BJ (cell line): ENCODE measurements at places on chromosomes 4 and X.
A peak's percentile ranks its signal among the peaks of the same experiment; 100 is the strongest.

DNA sequence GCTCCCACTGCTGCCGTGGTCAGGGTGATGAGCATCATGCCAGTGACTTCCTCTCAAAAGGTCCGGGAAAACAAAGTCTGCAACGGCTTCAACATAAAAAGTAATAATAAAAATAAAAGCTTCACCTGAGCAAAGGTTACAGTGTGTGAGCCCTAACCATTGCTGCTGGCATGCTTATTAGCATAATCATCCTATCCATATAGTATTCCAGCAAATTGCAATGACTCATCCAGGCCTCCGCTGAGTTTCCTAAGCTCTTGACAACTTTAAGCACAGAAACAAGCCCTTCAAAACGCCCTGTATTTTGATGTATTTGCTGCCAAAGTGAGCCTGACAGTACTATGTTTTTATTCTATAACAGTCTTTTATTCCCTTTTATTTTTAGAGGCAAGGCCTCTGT, 100.5 kb downstream of the AASDH start:
- DNase-seq, result no peak

- DNase-seq, result no peak
Measured at GRCh38 chrX:46686003-46686645, 72.8 kb downstream of the SLC9A7 start.

DNA sequence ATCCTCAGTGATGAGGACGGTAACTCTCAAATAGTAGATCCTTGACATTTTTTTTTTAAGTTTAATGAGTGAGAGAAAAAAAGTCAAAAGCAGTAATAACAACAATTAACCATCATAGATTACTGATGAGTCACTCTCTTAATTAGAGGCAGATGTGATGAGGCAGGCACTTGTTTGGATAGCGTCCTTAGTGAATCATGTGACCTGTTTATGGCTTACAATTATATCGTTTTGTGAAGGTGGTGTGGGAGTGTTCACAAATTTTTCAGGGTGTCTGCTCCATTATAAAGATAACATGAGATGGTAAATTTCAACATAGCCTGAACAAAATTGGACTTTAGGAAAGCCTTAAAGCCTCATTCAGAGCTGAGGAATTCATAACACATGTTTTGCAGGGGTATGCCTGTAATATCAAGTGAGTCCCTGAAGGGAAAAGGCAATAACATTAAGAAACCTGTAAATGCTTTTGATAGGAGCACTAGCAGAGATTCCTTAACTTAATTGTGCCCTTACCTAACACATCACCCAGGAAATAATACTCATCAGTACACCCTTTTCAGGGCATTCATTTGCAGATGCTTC, 51.9 kb upstream of the XIAP start:
- peak; percentile 43 for DNase-seq

- no peak for DNase-seq
Measured at GRCh38 chrX:139533444-139533843, 2.9 kb downstream of the F9 start.

DNA sequence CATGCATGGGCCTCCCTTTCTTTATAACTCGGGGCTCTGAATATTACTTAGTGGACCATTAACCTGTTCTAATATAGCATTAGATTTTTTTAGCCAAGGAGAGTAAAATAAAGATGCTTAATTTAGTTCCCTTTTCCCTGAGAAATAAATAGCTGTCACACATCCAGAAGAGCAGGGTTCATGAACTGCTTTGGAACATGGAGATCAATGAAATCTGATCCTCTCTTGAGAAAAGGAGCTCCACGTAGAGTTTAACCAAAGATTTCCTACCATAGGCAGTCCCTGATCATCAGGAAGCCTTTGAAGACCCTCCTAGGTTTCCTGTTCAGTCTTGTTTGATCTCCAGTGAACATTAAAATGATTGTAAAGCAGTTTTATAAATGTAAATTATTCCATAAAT, 8.5 kb upstream of the PCDH19 start:
- no peak for DNase-seq

DNA sequence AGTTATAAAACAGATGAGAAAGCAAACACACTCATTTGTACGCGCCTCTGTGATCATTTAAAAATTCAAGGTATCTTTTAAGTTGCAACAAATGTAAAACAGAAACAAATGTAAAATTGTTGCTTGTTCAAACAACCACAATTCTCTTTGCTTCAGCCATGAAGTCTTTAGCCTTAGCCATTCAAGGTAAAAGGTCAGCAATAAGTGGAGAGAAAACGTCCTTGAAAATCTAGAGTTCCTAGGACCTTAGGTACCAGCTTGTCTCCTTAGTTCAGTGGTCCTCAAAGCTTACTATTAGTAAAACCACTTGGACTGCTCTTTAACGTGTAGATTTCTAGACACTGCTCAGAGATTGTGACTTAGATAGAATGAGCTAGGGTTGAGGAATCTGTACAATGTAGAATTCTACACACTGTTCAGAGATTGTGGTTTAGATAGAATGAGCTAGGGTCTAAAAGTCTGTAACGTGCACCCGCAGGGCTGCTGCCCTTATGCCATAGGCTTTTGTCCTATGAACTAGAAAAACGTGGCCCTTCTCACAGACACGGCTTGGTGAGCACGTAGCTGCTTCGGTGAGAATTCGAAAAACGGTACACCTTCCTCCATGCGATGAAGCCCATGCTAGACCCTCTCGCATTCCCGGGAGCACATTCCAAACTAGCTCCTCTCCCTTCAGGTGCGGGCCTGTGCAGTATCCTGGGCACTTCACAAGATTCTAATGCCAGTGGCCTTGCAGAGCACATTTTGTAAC, 1.7 kb downstream of the PLAC8 start:
- peak; percentile 46 for DNase-seq

GRCh38 chr4:189143263-189143952, 797.3 kb upstream of the FRG1 start:
- no peak for DNase-seq

DNA sequence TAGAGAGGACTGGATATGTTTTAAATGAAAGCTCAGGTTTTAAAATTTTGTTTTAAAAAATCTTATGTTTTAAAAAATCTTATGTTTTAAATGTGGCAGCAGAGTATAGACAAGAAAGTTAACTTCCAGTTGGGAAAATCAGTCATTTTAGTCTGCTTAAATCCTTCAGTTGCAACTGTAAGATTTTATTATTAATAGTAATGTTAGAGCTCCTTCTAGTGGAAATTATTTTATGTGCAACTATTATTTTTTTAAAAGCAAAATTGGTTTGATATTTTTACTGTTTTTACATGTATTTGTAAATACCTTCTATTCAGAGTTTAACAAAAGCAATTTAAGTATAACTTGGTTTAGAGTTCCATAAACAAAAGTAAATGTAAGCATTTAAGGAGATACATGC, 8.5 kb upstream of the NUDT6 start:
- DNase-seq, result no peak

GRCh38 chr4:81213671-81214070, 1.4 kb downstream of the PRKG2 start:
- DNase-seq, result no peak

DNA sequence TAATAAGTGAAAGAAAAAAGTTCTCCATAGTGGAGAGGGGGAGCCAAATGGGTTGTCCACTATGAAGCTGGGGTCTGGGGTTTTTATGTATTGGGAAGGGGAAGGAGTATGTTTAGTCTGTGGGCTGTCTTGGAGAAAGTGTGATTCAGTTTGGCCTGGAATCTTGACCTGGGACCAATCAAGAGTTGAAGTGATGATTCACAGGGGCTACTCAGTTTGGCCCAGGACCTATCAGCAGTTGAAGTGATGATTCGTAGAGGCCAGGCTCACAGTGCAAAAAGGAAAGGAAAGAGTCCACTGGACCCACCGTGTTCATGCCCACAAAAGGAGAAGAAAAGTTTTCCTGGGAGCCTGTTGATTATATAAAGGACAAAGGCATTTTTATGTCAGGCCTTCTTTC, 47.3 kb upstream of the RAB9B start:
- DNase-seq, result no peak

- DNase-seq, result no peak
Measured at GRCh38 chr4:100574607-100575006, 56.8 kb upstream of the EMCN start.

DNA sequence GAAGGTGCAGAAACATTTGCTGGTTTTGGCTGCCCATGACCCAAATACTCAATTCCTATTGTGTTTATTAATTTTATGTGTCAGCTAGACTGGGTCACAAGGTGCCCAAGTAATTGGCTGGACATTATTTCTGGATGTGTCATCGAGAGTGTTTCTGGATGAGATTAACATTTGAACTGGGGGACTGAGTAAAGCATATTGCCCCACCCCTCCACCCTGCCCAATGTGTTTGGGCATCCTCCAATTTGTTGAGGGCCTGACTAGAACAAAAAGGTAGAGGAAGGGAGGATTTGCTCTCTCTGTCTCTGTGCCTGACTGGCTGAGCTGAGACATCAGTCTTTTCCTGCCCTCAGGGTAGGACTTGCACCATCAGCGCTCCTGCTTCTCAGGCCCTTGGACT, 29.7 kb upstream of the LCORL start:
- no peak for DNase-seq

- DNase-seq, result no peak
Measured at GRCh38 chr4:5921101-5921980, 28.5 kb upstream of the CRMP1 start.

- no peak for DNase-seq
Measured at GRCh38 chrX:42988700-42989099, 210.7 kb upstream of the PPP1R2C start.

- DNase-seq, result no peak
Measured at GRCh38 chr4:62037571-62037970, 837.4 kb downstream of the ADGRL3 start.

GRCh38 chr4:166996216-166996615, 238.1 kb downstream of the SPOCK3 start:
- no peak for DNase-seq

DNA sequence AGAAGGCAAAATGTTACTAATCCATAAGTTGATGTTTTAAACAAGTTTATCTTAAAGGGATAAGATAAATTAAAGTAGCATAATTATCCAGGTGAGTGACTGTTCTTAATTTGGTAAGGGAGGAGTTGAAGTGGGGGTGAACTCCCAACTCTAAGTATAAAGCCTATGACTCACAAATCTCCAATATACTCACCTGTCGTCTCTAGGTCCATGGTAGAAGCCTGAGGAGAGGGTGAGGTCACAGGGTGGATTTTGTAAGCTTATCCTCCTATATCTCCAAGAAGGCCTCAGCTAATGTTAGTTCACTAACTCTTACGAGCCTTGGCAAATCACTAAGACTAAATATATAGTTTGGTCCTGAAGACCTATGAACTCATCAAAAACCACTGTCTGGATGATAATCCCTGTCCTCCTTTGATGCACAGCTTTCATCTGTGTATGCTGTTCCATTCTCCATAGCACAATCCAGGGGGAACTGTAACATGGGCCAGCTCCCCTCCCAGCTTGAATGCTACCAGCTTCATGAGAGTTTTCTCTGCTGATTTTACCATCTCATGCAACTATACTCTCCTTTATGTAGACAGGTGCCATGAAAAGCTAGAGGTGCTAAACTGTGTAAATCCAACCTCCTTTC, 158.7 kb downstream of the BTC start:
- DNase-seq, result no peak

DNA sequence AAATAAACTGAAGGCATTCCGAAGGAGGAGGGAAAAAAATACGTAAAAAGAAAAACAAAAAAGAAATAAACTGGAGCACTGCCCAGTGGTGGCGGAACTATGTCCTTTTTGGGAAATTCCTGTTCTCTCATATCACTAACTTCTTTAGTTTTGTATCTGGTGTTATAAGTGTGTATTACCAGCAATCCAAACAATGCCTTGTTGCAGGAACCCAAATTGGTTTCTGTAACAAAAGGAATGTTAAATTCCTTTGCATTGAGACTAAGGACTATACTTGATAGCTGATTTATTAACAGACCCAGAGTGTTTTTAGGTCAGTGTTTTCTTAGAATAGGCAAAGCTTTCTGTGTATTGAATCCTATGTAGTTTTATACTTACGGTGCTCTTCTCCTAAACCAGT, 6.6 kb downstream of the CCNG2 start:
- DNase-seq, result no peak

- DNase-seq, result no peak
Measured at GRCh38 chr4:73438048-73438447, 2.0 kb downstream of the AFP start.

DNA sequence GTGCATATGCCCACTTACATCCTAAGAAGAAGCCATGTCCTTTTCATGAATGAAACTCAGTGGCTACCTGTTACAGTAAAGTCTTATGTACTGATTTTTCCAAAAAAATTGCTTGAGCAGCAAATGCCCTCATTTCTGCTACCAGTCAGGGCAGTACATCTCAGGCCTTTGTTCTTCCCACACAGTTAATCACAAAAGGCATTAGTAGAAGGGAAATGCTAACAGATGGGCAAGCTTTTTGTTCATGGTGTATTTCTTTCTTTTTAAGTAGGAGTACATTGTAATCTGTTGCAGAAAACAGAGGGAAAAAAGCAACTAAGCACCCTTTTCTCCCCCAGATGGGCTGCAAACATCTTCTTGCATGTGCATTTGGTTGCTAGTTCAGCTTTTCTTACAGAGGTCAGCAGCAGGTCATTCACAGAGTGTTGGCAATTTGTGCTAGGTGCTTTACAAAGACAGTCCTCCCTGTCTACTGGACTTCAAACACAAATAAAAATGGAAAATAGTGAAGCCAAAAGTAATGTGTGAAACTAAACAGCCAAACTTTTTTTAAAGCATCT, 373.4 kb downstream of the PRDM5 start:
- DNase-seq, result no peak

DNA sequence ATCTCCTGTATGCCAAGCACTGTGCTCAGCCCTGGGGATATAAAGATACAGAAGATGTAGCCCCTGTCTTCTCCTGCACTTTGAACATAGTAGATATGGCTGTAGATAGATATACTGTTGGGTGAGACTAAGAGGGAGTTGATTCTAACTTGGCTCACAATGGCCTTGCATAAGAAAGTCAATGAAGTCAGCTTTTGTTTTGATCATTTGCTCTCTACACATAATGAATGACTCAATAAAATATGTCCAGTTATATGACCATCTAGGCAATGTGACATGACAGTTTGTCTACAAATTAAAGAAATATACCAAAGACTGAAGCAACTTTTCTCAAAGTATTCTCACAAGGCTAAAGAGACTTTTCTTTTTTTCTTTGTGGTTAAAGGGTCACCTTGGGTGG, 147.6 kb upstream of the DIPK2B start:
- DNase-seq, result no peak

GRCh38 chr4:73211968-73212367, 46.6 kb downstream of the ANKRD17 start:
- no peak for DNase-seq
